ENCODE measurements at places on chromosomes 3 and 15.

GRCh38 chr3:81778678-81779182 is 17.3 kb upstream of the GBE1 start:
- DNase-seq, result no peak

DNA sequence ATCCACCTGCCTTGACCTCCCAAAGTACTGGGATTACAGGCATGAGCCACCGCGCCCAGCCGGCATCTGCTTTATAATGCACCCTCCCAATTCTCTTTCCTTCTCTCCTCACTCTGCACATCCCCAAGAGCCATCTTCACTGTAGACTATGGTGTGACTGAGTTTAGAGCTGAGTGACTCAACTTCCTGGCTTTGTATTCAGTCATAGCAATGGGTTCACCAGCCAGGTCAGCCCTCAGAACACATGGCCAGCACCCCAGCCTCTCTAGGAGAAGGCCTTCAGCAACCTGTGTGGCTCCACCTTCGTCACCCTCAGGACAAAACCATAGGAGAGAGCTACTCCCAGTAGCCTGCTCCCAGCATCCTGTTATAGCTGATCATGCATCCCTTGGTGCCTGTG is 33.0 kb downstream of the ARID3B start:
- no peak for DNase-seq

DNA sequence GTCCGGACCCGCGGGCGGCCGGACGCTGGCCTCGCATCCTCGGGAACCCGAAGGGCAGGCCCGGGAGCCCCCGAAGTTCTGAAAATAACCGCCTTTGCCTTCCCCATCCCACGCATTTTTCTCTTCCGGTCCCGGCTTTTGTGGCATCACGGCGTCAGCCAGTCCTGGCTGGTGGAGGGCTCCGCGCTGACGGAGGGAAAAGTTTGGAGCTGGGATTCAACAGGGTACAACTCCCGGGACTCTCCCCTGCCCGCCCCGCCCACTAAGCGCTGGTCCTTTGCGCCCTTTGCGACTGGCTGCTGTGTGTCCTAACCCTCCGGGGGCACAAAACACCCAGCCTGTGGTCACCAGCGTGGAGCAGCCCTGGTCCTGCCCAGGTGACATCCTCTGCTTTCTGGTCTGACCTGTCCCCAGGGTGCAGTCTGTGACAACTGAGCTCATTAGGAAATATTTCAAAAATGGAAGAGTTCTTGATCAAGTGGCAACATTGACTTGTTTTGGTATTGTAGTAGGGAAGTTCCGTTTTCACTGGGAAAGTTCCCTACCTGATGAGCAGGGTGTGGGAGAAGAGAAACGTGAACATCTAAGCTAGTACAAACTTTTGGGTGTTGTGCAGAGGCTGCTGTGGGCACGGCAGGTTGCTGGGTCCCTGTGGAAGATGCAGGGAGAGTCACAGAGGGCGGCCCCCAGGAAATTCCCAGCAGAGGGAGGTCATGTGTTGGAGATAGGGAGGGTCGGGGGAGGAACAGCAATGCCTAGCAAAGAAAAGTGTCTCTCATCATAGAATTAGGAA is 775 bp downstream of the ARNT2 start:
- no peak for DNase-seq

DNA sequence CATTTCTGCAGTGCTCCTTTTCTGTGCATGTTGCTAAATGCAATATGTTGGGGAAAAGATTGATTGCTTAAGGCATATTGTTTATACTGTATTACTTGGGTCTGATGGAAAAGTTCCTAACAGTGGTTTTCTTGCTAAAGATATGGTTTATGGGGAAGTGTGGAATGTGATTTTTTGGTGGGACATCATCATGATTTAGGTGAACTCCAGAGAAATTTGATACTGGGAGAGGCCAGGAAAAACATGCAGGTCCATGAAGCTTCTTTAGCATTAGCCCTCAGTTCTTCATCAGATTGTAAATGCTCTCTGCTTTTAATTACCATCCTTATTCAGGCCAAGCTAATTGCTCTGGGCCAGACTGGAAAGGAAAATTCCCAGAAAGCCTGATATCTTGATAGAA is 147.5 kb downstream of the LRTM1 start:
- no peak for DNase-seq

- DNase-seq, result no peak
Observed at GRCh38 chr3:71168121-71168721, 415.3 kb downstream of the FOXP1 start.
